Activated CD8-positive, alpha-beta memory T cell treated with anti-CD3 and anti-CD28 coated beads for 1 hour (primary cell): ENCODE measurements at places on chromosomes 5 and 9.

DNA sequence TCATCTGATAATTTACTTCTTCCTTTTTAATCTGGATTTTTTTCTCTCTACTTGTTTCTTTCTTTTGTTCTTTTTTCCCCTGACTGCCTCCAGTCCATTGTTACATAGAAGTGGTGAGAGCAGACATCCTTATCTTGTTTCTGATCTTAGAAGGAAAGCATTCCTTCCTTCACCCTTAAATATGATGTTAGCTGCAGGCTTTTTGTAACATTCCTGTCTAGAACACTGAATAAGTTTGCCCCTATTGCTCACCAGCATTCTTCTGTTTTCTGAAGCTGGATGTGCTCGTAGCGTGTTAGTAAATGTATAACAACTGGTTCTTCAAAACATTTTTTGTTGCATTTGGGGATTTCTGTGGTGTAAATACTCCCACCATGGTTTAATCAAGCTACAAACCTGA lies 136.7 kb upstream of the NFIL3 start:
- no peak for DNase-seq

DNA sequence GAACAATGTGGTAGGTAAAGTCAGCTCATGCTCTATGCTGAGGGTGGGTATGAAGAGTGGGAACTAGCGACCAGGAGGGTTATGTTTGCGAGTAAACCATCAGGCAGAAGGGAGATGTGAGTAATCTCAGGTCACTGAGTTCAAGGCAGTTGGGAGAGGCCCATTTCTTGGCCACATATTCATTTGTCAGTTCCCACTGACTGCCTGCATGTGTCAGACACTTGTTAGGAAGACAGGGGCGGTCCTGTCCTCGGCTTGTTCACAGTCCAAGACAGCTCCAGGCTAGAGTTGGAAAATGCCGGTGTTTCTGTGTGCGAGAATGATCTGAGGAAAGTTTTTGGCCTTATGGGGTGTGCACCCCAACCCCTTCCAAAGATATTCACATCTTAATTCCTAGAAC lies 48.6 kb upstream of the GDNF start:
- DNase-seq, result no peak

- DNase-seq, result no peak
Observed at GRCh38 chr9:126032135-126032534, 285.0 kb downstream of the PBX3 start.

- no peak for DNase-seq
Observed at GRCh38 chr5:19855453-19855852, 132.5 kb downstream of the CDH18 start.

GRCh38 chr9:6715755-6716643 lies 41.8 kb upstream of the KDM4C start:
- DNase-seq, result peak; percentile 21

DNA sequence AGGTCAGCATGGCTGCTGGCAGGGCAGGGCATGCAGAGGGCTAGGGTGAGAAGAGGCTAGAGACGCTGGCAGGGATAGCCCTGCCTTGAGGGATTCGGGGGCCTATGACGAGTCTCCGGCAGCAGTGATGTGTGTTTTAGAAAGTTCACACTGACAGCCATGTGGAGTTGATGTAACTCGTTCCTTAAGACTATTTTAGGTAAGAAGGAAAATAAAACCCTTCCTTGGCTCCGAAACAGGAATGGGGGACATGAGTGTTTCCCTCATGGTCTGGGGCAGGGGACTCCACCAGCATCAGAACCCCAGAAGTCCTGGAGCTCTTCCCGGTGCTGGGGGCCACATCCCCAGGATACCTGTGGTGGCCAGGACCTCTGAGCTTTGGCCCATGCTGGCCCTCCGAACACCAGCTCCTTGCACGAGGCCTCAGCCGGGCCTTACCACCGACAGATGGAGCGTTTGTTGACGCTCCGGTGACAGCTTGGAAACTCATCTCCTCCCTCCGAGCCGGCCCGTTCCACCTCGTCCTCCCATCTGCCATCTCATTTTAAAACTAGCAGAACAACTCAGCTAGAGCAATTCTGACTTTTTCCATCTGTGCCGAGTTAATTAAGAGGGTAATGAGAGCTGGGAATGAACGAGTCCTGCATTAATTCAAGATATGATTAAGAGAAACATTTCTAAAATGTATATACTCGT lies 337.7 kb downstream of the CDK5RAP2 start:
- no peak for DNase-seq

DNA sequence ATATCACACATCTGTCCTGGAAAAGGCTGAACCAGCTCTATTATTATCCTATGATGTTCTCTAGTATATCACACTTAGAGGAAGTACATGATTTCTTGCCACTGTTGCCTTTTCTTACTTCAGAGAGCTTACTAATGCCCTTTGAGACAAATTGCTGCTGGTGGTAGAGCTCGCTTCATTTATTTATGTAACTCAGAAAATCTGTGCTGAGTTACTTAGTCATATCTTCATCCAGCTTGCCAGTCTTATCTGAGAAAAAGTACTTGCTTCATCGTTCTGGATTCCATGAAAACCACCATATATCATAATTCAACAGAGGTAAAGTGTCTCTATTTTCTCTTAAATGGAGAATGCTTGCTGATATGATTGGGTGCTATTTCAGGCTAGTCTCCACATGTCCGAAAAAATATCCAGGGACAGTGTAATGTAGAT lies 26.6 kb downstream of the PTPDC1 start:
- DNase-seq, result no peak

DNA sequence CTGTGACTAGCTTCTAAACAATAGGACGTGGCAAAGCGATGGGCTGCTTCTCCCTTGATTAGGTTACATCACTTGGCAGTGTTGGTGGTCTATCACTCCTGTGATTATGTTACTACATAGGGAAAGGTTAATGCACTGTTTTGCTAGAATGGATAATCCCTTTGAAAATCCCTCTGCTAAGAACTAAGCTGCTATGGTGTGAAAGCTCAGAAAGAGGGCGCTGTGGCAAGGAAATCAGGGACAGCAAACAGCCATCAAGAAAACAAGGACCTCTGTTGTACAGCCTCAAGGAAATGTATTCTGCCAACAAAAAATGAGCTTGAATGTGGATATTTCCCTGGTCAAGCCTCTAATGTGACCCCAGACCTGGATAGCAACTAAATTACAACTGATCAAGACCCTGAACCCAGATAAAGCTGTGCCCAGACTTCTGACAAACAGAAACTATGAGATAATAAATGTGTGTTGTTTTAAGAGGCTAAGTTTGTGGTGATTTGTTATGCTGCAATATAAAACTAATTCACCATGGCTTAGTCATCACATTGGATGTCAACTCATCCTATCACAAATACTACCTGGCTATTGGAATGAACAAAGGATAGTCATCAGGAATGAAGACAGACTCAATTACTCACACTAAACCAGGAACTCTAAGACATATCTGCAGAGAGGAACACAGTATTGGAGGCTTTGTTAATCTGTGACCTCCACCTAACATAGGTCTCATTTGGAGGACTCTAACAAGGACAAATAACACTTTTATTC lies 1215.9 kb downstream of the EFNA5 start:
- no peak for DNase-seq

DNA sequence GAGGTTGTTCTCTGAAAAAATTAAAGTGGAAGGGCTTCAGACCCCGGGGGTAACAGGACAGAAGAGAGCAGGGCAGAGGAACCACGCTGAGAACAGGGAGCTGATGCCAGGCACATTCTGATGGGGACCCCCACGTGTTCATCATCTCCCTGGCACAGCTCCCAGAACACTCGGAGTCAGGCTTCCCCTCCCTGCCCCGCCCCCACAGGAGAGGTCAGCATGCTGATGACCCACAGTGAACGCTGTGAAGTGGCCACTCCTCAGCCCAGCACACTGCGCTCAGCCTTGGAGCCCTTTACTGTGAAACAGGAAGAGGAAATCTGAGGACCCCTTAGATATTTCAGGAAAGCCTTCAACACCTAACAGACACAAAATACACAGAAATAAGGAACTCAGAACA lies 16.4 kb downstream of the RETREG1 start:
- no peak for DNase-seq

GRCh38 chr5:92749943-92750342 lies 831.1 kb downstream of the NR2F1-AS1 start:
- DNase-seq, result no peak

DNA sequence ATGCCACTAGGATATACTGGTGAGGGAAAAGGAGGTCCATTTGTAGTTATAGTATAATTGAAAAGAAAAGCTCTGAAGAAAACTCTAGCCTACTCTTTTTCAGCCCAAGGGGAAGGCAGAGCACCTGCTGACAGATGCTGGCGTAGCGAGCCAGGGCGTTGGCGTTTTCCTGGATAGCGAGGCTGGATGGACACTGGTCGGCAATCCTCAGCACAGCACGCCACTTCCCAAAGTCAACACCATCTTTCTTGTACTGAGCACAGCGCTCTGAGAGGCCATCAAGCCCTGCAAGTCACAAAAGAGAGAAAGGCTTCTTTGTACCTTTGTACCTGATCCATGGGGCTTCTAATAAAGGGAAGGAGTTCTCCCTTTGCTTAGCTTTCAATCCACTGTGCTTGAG lies 8.2 kb downstream of the ALDOB start:
- DNase-seq, result no peak

DNA sequence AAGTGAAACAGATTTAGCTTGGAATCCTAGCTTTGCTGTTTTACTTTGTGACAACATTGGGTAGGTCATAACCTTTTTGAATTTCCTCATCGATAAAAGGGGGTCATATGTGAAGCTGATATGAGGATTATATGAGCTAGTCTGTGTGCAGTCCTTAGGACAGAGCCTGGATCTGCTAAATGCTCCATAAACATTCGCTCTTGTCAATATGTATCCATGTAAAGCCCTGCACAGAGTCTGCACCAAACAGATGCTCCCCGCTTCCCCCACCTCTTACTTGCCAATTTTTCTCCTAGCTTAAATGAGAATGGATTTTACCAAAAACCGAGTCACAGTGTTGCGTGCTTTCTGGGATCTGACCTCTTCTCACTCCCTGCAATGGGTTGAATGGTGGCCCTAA lies 5.4 kb downstream of the ANKRD55 start:
- no peak for DNase-seq

DNA sequence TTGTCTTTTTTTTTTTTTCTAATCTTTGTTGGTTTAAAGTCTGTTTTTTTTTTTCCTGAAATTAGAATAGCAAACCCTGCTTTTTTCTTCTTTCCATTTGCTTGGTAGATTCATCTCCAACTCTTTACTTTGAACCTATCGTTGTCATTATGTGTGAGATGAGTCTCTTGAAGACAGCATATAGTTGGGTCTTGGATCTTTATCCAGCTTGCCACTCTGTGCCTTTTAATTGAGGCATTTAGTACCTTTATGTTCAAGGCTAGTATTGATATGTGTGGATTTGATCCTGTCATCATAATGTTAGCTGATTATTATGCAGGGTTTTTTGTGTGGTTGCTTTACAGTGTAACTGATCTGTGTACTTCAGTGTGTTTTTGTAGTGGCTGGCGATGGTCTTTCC lies 383.8 kb downstream of the MAN2A1 start:
- no peak for DNase-seq

DNA sequence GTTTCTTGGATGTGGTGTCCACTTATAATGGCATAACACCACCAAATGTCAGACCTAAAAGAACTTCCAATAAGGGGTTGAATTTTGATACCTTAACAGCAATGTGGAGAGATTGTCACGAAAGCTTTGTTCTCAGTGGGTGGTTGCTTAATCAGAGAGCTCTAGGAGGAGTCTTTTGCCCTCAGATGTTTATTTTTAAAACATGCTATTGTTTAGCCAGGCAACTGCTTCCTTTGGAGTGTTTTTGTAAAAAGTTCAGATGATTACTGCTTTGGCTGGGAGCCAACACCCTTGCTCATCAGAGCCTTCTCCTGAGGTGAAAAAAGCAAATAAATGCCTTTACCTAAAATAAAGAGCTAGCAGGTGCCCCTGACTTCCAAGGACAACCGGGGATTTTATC lies 65.0 kb downstream of the SLC1A1 start:
- no peak for DNase-seq

GRCh38 chr9:89632192-89632733 lies 27.5 kb downstream of the GADD45G start:
- no peak for DNase-seq

DNA sequence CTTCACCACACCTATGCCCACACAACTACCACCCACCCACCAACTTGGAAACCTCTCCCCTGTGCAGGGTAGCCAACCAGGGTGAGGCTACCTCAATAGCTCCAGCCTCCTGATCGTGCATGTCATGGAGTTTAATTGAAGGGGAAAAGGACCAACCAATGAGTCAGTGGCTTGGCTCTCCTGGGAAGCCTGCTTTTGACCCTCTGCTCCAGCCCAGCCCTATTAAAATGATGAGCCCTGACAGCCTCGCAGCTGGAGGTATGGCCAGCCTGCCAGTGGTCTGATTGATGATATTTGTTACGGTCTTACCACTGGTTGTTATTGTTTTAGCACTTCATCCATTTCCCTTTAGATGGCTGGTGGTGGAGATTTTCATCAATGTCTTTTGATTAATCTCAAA lies 280.4 kb downstream of the SH3GL2 start:
- no peak for DNase-seq

- no peak for DNase-seq
Observed at GRCh38 chr5:108530706-108531105, 148.8 kb upstream of the FBXL17 start.

DNA sequence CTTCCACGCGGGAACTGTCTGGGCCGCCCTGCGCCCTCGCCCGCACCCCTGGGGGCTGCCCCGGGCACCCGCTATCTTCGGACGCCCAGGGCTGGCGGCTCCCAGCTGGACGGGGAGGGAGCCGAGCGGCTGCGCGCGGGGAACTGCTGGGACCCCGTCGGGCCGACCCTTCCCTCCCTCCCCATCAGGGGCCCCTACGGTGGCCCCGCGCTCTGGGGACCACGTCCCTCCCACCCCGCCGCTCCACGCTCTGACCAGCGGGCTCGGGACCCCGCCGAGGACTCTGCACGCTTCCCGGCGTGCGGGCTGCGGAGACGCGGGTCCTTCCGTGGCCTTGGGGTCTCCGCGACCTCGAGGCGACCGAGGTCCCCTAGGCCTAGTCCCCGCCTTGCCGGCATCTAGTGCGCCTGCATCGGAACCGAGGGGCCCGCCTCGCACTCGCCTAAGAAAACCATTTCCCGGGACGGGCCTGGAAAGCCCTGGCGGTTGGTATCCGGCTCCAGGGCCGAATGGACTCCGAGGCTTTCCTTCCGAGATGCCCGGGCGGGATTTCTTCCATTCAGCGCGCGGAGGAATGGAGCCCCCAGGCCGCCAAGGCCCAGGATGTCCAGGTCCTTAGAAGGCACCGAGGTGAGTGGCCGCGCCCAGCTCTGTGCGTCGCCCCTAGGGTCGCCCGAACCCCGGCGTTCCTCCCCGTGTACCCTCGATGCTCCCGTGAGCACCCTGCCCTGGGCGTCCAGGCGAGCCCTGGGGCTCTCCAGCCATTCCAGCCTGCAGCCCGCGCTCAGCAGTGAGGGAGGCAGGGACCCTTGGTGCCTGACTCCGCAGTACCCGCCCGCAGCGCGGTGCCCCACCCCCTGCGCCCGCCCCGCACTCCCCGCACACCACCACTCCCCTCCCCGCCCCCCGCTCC lies 705 bp upstream of the SLC6A3 start:
- DNase-seq, result no peak
